ENCODE measurements at places on chromosomes 4 and X.

- H3K4me3 ChIP-seq, result no peak overlapping the region
- no peak for DNase-seq
- H3K27ac ChIP-seq, result no peak overlapping the region
Observed at GRCh38 chr4:6845027-6845426, 62.5 kb downstream of the KIAA0232 start.

DNA sequence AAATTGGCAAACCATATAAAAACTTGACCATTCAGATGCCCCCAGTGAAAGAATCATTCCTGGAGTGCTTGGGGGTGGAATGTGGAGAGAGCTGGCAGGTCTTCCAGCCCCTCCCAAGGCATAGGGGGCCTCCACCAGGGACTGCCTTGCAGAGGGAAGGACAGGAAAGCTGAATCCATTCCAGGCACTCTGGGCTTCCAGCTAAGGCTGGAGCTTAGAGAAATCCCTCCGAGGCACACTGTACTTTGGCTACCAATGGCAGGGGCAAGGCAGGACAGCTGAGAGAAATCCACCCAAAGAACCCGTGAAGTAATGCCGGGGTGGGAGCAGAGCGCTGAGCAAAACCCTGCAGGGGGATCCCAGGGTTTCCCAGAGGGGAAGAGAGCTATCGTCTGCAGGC, 4.0 kb downstream of the CENPU start:
- H3K36me3 ChIP-seq, result peaks cover 46% of the 10 kb centered on the region
- H3K4me1 ChIP-seq, result peaks cover 54% of the 10 kb centered on the region
- no peak for DNase-seq
- no peak overlapping the region for H3K27ac ChIP-seq

- peaks cover 12% of the 10 kb centered on the region for H3K4me1 ChIP-seq
- no peaks in the 10 kb centered on the region for H3K36me3 ChIP-seq
- no peak overlapping the region for H3K4me3 ChIP-seq
- H3K27ac ChIP-seq, result no peak overlapping the region
- DNase-seq, result no peak
- peaks cover 19% of the 10 kb centered on the region for H3K27me3 ChIP-seq
Observed at GRCh38 chr4:40886931-40887763, 137.4 kb downstream of the NSUN7 start.

DNA sequence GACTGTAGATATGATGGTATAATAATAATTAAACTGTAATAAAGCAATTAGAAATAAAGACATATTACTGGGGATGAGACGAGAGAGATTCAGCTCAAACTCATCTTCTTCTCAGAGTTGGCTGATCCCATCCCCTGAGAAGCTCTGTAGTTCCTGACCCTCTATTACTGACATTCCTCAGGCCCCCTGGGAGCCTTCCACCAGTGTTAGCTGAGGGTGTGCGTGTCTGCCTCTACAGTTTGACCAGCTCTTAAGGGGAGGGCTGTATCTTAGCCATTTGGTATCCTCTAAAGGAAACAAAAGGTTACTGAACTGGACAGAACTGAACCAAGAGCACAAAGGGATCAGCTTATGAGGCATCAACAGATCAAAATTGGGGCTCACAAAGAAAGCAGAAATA, 11.2 kb downstream of the FHDC1 start:
- DNase-seq, result no peak
- no peaks in the 10 kb centered on the region for H3K4me1 ChIP-seq
- peaks cover 34% of the 10 kb centered on the region for H3K27me3 ChIP-seq
- H3K4me3 ChIP-seq, result no peak overlapping the region
- no peaks in the 10 kb centered on the region for H3K36me3 ChIP-seq

All from activated CD4-positive, alpha-beta T cell treated with anti-CD3 and anti-CD28 coated beads, Interleukin-2, amount 10 ng/mL, durations not matched to agents 24 days and 14 days (primary cell).